ENCODE measurements at places on chromosomes 4 and X.

GRCh38 chr4:140928880-140929279 lies 172.7 kb upstream of the TBC1D9 start:
- DNase-seq, result no peak

- DNase-seq, result no peak
These were observed 78.5 kb downstream of the MSN start for GRCh38 chrX:65745992-65746391.

- no peak for DNase-seq
These were observed 27.4 kb downstream of the ABLIM2 start for GRCh38 chr4:8131210-8131609.

DNA sequence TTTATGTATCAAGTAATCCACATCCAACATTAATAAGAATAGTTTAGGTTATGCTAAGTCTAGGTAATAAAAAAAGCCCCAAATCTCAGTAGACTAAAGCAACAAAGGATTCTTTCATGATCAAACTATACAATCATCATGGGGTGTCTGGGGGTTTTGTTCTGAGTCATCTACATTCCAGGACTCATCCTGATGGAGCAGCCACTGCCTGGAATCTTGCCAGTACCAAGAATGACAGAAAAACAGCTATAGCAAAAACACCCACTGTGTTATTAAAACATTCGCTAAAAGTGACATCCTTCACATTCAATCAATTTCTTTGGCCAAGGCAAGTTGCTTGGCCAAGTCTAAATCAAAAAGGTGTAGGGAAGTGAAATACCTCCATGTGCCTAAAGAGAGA lies 3.9 kb upstream of the ARHGEF38 start:
- DNase-seq, result no peak

DNA sequence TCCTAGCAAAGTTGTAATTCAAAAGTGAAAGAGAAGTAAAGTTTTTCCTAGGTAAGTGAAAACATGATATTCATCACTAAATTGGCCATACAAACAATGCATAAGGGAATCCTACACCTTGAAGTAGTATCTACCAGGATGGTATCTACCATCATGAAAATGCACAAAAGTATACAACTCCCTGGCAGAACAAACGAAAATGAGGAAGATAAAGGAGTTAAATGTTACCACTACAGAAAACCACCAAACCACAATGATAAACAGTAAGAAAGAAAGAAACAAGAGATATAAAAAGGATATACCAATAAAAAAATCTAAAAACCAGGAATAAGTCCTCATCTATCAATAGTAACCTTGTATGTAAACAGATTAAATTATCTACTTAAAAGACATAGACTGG lies 26.9 kb downstream of the GK2 start:
- DNase-seq, result no peak

Measured in stimulated activated CD4-positive, alpha-beta T cell treated with anti-CD3 and anti-CD28 coated beads, TNF-alpha, amount 100 ng/mL, for 1 hour (primary cell).